CD4-positive, alpha-beta T cell (primary cell): ENCODE measurements at places on chromosomes 2 and 18. TPM values are rescaled to one million over a fixed set of nuclear protein-coding genes. Genes with fewer than 3 reads are reported as not detected.

The CNRIP1 gene
- total RNA-seq = not detected

The MOCOS gene
- total RNA-seq = not detected

The KLHL41 gene
- total RNA-seq = not detected

The GCKR gene
- total RNA-seq = not detected

The NXPH2 gene
- not detected for total RNA-seq

The IL1F10 gene
- total RNA-seq = not detected

The TNFRSF11A gene
- 1.7 TPM for total RNA-seq

The LPIN1 gene
- total RNA-seq = 115 TPM

The NBEAL1 gene
- 8.3 TPM for total RNA-seq

The TMEM87B gene
- 8.9 TPM for total RNA-seq

The M1AP gene
- not detected for total RNA-seq

The C1GALT1C1L gene
- not detected for total RNA-seq

The C2orf76 gene
- total RNA-seq = 4.5 TPM

GRCh38 chr2:204321910-204322751 is 223.1 kb upstream of the PARD3B start:
- H3K36me3 ChIP-seq = no peaks in the 10 kb centered on the region

GRCh38 chr2:15006667-15007066 is 374.1 kb downstream of the LRATD1 start:
- DNase-seq = no peak
- no peaks in the 10 kb centered on the region for H3K36me3 ChIP-seq
- no peaks in the 10 kb centered on the region for H3K27me3 ChIP-seq
- H3K4me3 ChIP-seq = no peak overlapping the region
- no peaks in the 10 kb centered on the region for H3K4me1 ChIP-seq
- H3K27ac ChIP-seq = no peak overlapping the region

DNA sequence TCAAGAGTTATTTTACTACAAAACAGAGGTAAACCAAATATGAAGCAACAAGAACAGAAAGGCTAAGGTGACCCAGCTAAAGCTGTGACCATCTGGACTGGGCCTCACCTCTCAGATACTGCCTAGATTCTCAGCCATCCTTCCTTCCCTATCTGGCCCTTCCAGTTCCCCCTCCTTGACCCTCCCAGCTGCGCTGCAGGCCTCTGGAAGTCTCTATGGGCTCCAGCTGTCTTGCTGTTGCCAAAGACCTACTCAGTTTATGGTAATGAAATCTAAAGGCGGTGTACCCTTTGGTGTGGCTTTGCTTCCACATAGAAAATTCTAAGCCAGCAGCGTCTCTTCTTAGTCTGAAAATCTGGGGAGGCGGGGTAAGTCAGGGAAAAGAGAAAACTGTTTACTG is 55.7 kb downstream of the ARHGEF33 start:
- no peak overlapping the region for H3K4me3 ChIP-seq
- H3K36me3 ChIP-seq = no peaks in the 10 kb centered on the region
- H3K4me1 ChIP-seq = no peaks in the 10 kb centered on the region
- no peaks in the 10 kb centered on the region for H3K27me3 ChIP-seq
- no peak overlapping the region for H3K27ac ChIP-seq
- no peak for DNase-seq

- no peak for DNase-seq
- H3K36me3 ChIP-seq = no peaks in the 10 kb centered on the region
- no peak overlapping the region for H3K27ac ChIP-seq
- no peaks in the 10 kb centered on the region for H3K27me3 ChIP-seq
- no peak overlapping the region for H3K4me3 ChIP-seq
Measured at GRCh38 chr2:137547842-137548241, 416.4 kb upstream of the HNMT start.

DNA sequence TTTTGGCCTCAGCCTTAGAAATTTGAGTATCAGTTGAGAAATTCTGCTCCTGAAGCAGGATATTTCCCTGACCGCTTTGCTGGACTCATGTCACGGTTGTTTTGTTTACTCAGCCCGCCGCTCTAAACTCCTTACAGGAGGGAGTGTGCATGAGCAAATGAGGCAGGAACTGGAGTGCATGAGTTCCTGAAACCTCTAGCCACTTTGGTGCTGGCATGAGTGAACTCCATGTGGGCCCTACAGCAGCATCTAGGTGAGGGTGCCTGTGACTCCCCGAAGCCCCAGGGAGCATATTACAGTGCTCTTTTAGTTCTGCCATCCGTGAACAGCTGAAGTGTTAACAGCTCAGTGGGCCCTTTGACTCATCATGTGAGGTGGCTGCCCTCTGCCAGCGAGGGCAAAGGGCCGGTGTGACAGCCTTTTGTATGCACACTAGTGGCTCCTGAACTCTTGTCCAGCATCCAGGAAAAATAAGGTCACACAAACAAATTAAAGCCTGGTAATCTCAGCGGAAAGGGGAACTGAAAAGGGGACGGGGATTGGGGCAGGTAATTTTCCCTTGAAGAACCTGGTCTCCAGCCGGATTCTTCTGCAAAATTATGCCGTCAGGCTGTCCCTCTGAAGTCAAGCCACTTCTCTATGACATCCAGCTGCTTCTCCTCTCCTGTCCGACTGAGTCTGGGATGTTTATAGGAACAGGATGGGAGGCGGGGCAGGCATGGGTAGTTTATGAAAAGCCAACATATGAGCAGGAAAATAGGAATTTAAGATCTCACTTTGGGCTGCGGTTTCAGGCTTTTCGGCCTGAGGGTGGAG is 1668.7 kb downstream of the SUCLG1 start:
- H3K27me3 ChIP-seq = no peaks in the 10 kb centered on the region
- H3K4me1 ChIP-seq = no peaks in the 10 kb centered on the region
- DNase-seq = no peak
- H3K4me3 ChIP-seq = no peak overlapping the region
- H3K27ac ChIP-seq = no peak overlapping the region

GRCh38 chr2:41283079-41283775 is 764.6 kb upstream of the PKDCC start:
- DNase-seq = no peak
- H3K36me3 ChIP-seq = no peaks in the 10 kb centered on the region
- no peak overlapping the region for H3K27ac ChIP-seq
- no peak overlapping the region for H3K4me3 ChIP-seq
- no peaks in the 10 kb centered on the region for H3K4me1 ChIP-seq

DNA sequence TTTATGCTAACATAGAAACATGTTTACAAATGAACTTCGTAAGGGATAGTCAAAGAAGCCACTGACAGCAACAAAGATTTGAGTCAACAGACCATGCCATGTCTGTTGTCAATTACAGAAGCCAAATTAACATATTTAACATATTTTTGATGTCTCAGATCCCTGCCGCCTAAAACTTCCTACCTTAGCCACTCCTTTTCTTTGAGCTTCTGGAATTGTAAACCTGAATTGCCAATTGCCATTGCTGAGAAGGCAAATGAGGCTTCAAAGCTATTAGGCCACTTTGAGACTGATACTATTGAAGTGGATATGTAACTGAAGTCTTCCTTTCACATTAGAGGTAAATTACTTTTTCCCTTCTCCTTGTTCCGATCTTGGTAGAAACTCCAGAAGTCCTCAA is 66.0 kb upstream of the DSEL start:
- no peaks in the 10 kb centered on the region for H3K4me1 ChIP-seq
- no peaks in the 10 kb centered on the region for H3K36me3 ChIP-seq
- DNase-seq = no peak
- H3K4me3 ChIP-seq = no peak overlapping the region
- no peak overlapping the region for H3K27ac ChIP-seq

DNA sequence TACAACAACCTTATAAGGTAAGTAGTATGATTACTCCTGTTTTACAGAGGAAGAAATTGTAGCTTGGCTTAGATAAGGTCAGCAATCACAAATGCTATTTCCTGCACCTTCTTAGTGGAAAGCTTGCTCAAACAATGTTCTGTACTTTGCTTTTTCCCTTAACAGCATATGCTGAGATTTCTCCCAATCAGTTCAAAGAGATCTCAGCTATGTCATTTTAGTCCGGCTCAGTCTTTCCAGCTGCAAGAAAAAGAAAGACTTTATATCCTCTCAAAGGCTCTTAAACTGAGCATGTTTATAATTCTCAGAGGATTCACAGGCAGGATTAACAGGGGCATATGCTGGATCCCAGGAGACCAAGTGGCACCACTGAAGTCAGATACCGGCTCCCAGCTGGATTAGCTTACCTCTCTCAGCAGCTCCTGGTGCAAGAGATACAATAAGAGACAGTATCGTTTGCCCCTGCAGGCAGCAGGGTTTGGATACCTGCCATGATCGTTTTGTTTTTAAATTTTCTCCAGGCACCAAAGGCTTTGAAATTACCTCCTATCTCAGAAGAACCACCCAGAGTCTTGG is 29.5 kb downstream of the KIAA2012 start:
- H3K36me3 ChIP-seq = no peaks in the 10 kb centered on the region
- no peak overlapping the region for H3K4me3 ChIP-seq
- H3K27me3 ChIP-seq = no peaks in the 10 kb centered on the region
- no peaks in the 10 kb centered on the region for H3K4me1 ChIP-seq

GRCh38 chr2:88813612-88814011 is 122.1 kb downstream of the RPIA start:
- H3K4me3 ChIP-seq = no peak overlapping the region
- H3K4me1 ChIP-seq = no peaks in the 10 kb centered on the region
- no peak overlapping the region for H3K27ac ChIP-seq
- no peaks in the 10 kb centered on the region for H3K27me3 ChIP-seq

- H3K27me3 ChIP-seq = no peaks in the 10 kb centered on the region
- H3K4me3 ChIP-seq = no peak overlapping the region
- H3K4me1 ChIP-seq = no peaks in the 10 kb centered on the region
- no peaks in the 10 kb centered on the region for H3K36me3 ChIP-seq
- DNase-seq = no peak
Measured at GRCh38 chr2:127597984-127598380, 48.0 kb upstream of the GPR17 start.

GRCh38 chr2:97861177-97861576 is 134.6 kb downstream of the TMEM131 start:
- no peaks in the 10 kb centered on the region for H3K4me1 ChIP-seq
- no peak overlapping the region for H3K4me3 ChIP-seq
- DNase-seq = no peak
- no peaks in the 10 kb centered on the region for H3K27me3 ChIP-seq
- H3K36me3 ChIP-seq = peaks cover 20% of the 10 kb centered on the region
